Ovary (tissue), 10 donors: ENCODE measurements at places on chromosomes 16 and 17. TPM values are rescaled to one million over a fixed set of nuclear protein-coding genes. Genes with fewer than 3 reads are reported as not detected.

DNA sequence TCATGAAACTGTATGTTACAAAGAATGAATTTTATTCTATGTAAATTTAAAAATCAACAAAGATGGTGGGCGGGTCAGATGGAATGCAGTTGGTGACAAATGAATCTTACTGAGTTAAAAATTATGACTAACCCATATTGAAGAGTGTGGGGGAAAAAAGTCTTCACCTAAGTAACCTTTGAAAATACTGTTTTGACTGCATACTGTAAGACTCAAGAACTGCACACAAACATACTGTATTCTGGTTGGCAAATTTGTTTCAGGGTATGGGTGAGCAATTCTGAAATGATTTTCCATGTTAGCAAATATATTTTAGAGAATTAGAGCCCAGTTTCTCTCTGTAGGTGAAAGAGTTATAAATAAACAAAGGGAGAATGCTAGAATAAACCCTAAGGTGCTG is 153.7 kb upstream of the KCNJ18 start:
- H3K27me3 ChIP-seq, result no peaks in the 10 kb centered on the region
- DNase-seq, result no peak
- no peak overlapping the region for H3K27ac ChIP-seq
- H3K4me1 ChIP-seq, result no peaks in the 10 kb centered on the region

DNA sequence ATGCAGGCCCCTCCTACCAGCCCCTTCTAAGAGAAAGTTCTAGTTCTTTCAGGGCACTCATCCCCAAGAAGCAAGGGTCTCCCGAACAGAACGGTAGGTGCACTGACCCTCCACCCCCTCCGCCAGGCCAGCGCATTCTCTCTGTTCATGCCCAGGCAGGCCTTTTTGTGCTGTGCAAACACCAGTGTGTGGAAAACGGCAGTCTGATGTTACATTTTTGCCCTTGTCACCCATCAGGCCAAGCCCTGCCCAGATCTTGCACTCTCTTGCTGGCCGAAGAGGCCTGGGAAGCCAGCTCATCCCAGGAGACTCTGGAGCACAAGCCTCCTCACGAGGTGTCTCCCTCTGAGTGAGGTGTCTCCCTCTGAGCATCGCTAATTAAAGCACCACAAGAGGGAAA is 16.1 kb upstream of the MTSS2 start:
- H3K27me3 ChIP-seq, result no peaks in the 10 kb centered on the region
- no peak overlapping the region for H3K27ac ChIP-seq
- DNase-seq, result no peak
- no peaks in the 10 kb centered on the region for H3K36me3 ChIP-seq
- H3K4me3 ChIP-seq, result no peak overlapping the region

DNA sequence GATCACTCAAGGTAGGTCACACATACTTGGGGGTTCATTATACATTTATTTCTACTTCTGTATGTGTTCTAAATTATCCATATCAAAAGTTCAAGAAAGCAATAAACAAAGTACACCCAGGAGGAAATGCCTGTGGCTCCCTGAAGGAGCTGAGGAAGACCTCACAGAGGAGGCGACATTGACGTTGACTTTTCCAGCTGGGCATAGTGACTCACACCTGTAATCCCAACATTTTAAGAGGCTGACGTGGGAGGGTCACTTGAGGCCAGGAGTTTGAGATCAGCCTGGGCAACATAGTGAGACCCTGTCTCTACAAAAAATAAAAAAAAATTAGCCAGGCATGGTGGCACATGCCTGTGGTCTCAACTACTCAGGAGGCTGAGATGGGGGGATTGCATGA is 16.3 kb downstream of the ITGAD start:
- no peak overlapping the region for H3K4me3 ChIP-seq
- no peaks in the 10 kb centered on the region for H3K27me3 ChIP-seq
- no peaks in the 10 kb centered on the region for H3K4me1 ChIP-seq
- H3K36me3 ChIP-seq, result no peaks in the 10 kb centered on the region
- DNase-seq, result no peak

DNA sequence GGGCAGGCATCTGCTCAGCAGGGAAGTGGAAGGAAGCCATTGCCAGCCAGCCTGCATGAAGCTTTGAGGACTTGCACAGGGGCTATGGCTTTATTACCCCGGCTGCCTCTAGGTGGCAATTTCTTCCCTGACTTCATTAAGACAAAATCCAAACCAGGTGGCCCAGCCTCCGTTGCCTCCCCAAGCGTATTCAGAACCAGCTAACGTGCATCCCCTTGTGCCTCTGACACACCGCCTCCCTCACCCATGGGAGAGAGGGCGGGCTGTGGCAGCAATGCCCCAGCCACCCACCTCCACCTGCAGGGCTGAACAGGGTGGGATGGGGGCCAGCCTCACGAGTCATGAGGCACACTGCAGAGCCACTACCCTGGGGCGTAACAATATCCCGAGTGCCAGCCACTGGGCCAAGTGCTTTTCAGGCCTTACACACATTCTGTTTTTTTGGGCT is 6.8 kb downstream of the KIFC3 start:
- no peak overlapping the region for H3K27ac ChIP-seq
- no peaks in the 10 kb centered on the region for H3K36me3 ChIP-seq
- no peak overlapping the region for H3K4me3 ChIP-seq
- H3K27me3 ChIP-seq, result no peaks in the 10 kb centered on the region
- no peak for DNase-seq

DNA sequence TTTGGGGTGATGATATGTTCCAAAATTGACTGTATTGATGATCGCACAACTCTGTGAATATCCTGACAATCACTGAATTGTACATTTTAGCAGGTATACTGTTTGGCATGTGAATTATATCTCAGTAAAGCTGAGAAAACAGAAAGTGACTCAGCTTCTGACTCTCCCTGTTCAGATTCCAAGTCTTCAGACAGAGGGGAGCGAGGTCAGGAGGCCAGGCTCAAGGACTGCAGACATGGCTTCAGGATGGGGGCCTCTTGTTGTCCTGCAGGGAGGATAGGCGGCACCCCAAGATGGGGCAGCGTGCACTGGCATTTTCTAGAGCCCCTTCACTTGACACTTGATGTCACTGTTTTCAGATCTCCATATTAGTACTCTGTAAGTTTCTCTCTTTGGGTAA is 45.6 kb downstream of the KNOP1 start:
- H3K4me1 ChIP-seq, result no peaks in the 10 kb centered on the region
- no peaks in the 10 kb centered on the region for H3K36me3 ChIP-seq
- no peak overlapping the region for H3K4me3 ChIP-seq
- H3K27me3 ChIP-seq, result no peaks in the 10 kb centered on the region

GRCh38 chr16:89038811-89039735 is 54.6 kb upstream of the ACSF3 start:
- H3K36me3 ChIP-seq, result no peaks in the 10 kb centered on the region
- DNase-seq, result no peak
- no peak overlapping the region for H3K4me3 ChIP-seq
- H3K27me3 ChIP-seq, result no peaks in the 10 kb centered on the region
- no peaks in the 10 kb centered on the region for H3K4me1 ChIP-seq
- no peak overlapping the region for H3K27ac ChIP-seq

DNA sequence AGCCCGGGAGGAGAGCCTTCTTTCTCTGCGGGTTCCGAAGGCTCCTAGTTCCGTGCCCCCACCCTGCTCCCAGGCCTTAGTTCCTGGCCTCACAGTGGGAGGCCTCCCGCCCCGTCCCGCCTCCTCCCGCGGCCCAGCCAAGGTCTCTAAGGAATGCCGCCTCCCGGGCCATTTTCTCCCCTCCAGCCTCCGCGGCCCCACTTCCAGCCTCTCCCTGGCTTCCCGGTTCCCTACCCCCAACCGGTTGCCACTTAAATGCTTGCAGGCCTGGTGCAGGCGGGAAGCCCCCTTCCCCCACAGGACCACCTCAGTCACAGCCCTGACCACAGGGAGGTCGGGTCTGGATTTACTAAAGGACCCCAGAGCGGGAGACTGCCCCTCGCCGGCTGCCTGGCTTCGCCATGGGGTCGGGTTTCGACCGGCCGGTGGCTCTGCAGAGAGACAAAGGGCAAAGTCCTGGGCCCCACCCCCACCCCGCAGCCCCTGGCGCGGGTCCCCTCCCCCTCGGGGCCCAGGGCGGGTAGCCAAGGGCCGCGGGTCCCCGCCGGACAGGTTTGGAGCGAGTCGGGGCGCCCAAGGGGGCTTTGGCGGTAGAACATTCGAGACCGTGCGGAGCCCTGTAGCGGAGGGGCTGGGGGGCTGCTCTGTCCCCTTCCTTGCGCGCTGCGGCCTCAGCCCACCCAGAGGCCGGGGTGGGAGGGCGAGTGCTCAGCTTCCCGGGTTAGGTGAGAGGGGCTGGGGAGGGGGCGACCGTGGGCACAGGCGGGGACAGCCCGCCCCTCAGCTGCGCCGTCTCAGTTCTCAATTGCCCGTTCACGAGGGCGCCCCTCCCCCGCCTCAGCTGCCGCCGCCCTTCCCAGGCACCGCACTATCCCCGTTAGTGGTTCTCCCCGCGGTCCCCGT is 16.4 kb downstream of the IGF2BP1 start:
- H3K27me3 ChIP-seq, result no peaks in the 10 kb centered on the region
- no peak overlapping the region for H3K27ac ChIP-seq
- H3K4me1 ChIP-seq, result no peaks in the 10 kb centered on the region
- no peak overlapping the region for H3K4me3 ChIP-seq
- H3K36me3 ChIP-seq, result no peaks in the 10 kb centered on the region

- H3K4me1 ChIP-seq, result peaks cover 1% of the 10 kb centered on the region
- no peaks in the 10 kb centered on the region for H3K27me3 ChIP-seq
- no peak overlapping the region for H3K4me3 ChIP-seq
Measured at GRCh38 chr16:15837761-15838160, 19.1 kb downstream of the MYH11 start.

- DNase-seq, result no peak
- peaks cover 10% of the 10 kb centered on the region for H3K4me1 ChIP-seq
- H3K4me3 ChIP-seq, result no peak overlapping the region
Measured at GRCh38 chr16:21646721-21647561, 5.5 kb downstream of the IGSF6 start.

GRCh38 chr16:55030944-55031343 is 100.3 kb downstream of the IRX5 start:
- H3K4me1 ChIP-seq, result no peaks in the 10 kb centered on the region
- no peak overlapping the region for H3K4me3 ChIP-seq
- no peak overlapping the region for H3K27ac ChIP-seq
- H3K27me3 ChIP-seq, result no peaks in the 10 kb centered on the region

DNA sequence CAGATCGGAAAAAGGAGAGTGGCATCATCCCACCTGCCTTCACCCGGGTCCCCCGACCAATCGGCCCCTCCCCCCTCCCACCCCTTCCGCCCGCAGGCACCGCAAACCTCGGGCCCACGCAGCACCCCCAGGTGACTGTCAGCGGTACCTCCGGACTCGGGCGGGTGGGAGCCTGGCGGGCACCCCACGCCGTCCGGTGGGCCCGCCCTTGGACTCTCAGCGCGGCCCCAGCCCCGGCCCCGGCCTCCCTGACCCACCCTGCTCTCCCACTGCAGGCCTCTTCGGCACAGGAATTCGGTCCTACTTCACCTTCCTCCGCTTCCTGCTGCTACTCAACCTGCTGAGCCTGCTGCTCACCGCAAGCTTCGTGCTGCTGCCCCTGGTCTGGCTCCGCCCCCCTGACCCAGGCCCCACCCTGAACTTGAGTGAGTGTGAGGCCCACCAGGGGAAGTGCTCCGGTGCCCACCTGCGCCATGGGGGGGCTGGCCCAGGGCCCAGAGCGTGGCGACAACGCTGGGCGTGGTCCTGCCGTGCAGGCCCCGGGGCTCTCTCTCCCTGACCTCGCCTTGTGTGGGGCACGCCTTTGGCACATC is 1.6 kb downstream of the TMC8 start:
- no peak overlapping the region for H3K4me3 ChIP-seq
- no peak for DNase-seq
- H3K27ac ChIP-seq, result no peak overlapping the region
- no peaks in the 10 kb centered on the region for H3K27me3 ChIP-seq

GRCh38 chr16:28181515-28181914 is 30.2 kb downstream of the XPO6 start:
- H3K36me3 ChIP-seq, result no peaks in the 10 kb centered on the region
- H3K4me3 ChIP-seq, result no peak overlapping the region
- H3K27me3 ChIP-seq, result no peaks in the 10 kb centered on the region
- H3K4me1 ChIP-seq, result peaks cover 19% of the 10 kb centered on the region

DNA sequence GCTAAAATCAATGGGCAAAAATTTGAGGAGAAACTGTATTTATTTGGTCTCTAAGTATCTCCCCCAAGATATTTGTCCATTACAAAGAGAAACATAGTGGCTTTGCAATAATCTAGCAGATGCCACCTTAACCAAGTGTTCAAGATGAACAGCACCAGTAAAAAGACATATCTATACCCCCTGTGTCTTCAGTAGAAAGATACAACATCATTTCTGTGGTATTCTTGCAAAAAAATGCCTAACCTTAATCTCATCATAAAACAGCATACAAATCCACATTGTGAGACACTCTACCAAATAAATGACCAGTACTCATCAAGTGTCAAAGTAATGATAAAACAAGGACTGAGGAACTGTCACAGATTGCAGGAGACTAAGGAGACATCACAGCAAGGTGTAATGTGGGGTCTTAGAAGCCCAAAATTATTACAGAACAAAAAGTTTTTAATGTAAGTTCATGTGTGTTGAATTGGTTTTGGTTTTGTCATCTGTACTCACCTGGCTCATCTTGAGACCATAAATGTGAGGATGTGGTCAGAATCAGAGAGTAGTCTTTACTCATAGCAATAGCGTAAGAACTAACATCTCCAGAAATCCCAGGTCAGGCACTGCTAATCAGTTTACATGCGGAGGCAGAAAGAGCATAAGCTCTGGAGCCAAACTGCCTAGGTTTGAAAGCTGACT is 77.2 kb downstream of the AATF start:
- no peak for DNase-seq
- H3K4me3 ChIP-seq, result no peak overlapping the region
- H3K27ac ChIP-seq, result no peak overlapping the region
- no peaks in the 10 kb centered on the region for H3K27me3 ChIP-seq

ST6GALNAC1 gene
- 0.88 TPM for total RNA-seq

SCIMP gene
- total RNA-seq, result 1.0 TPM

TVP23A gene
- 7.8 TPM for total RNA-seq

STH gene
- total RNA-seq, result not detected

RCVRN gene
- total RNA-seq, result not detected

CCDC144A gene
- 1.2 TPM for total RNA-seq

NPIPB8 gene
- total RNA-seq, result 2.7 TPM

SNAI3 gene
- total RNA-seq, result 0.12 TPM

HEATR9 gene
- not detected for total RNA-seq

SPATA2L gene
- total RNA-seq, result 16.3 TPM

TMEM92 gene
- total RNA-seq, result 1.6 TPM

SRSF2 gene
- 166 TPM for total RNA-seq

EME1 gene
- 0.46 TPM for total RNA-seq

PRAC1 gene
- total RNA-seq, result not detected

TEKT5 gene
- 0.42 TPM for total RNA-seq

ADORA2B gene
- 0.13 TPM for total RNA-seq
